ENCODE measurements at places on chromosomes 6 and 20. TPM values are rescaled to one million over a fixed set of nuclear protein-coding genes. Genes with fewer than 3 reads are reported as not detected.

GRCh38 chr20:37411408-37412219 is 65.7 kb downstream of the SRC start:
- no peak for DNase-seq

DNA sequence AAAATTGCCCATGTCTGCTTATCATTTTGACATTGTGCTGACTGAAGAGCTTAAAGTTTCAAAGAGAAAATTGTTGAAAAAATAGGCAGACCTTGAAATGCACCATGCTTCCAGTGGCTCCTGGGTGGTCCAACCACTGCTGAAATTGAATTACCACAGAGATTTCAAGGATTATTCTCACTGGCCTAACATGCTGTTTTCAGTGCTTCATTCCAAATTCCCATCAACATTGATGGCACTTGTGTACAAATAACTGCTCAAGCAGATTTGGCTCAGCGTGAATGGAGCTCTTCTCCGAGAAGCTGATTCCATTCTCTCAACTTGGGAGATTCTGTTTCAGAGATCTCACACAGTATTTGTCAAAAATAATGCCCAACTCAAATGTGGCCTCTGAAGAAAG is 75.5 kb downstream of the LAMA4 start:
- peak; percentile 50 for DNase-seq

SLC35A1 gene
- polyA plus RNA-seq: 32.7 TPM

DNA sequence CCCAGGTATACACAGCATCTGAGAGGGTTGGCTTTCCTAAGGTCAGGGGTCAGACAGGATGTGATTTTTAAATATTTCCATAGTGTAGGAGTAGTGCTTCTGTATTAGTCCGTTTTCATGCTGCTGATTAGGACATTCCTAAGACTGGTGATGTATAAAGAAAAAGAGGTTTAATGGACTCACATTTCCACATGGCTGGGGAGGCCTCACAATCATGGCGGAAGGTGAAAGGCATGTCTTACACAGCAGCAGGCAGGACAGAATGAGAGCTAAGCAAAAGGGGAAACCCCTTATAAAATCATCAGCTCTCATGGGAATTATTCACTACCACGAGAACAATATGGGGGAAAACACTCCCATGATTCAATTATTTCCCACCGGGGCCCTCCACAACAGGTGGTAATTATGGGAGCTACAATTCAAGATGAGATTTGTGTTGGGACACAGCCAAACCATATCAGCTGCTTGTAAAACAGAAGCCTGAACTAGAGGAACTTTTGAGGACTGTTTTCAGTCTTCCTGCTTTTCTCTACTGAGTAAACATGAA is 91.0 kb upstream of the MEI4 start:
- no peak for DNase-seq

TRDN gene
- 0.05 TPM for polyA plus RNA-seq

- no peak for DNase-seq
These were observed 176.2 kb downstream of the ASCC3 start for GRCh38 chr6:100704961-100705360.

DNA sequence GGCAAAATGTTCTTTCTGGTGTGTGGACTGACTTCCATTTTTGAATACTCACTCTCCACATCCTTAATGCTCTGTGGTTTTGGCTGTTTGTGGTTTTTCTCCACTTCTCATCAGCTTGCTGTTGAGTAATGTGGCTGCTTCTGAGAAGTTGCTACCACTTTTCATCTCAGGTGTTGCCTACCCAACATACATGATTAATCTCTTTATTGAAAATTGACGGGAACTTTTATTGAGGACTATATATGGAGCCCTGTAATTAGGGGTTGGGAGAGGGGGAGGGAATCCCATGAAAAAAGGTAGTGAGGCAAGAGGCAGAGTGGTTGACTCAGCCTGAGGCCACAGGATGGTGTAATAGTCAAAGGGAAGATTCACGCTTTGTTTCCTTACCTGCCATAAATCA is 17.6 kb downstream of the IL22RA2 start:
- DNase-seq: no peak

TRIM10 gene
- polyA plus RNA-seq: 0.06 TPM

DNA sequence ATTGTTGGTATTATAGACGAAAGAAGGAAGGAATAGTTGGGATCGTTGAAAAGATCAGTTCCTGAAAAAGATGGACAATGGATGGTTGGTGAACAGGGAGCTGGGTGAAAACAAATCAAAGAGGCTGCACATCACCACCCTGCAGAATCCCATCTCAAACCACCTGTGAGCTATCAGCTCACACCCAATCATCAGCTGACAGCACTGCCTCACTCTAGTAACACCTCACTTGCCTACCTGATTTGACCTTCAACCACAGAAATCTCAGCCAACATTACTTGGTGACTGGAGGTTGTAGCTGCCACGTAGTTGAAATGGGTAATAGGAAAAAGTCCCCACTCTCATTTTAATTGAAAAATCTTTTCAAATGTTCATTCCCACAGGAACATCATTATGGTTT is 101.8 kb upstream of the DST start:
- DNase-seq: no peak

- peak; percentile 79 for DNase-seq
These were observed 3.2 kb upstream of the ANKRD60 start for GRCh38 chr20:58231683-58232082.

PIM1 gene
- 108 TPM for polyA plus RNA-seq

DNA sequence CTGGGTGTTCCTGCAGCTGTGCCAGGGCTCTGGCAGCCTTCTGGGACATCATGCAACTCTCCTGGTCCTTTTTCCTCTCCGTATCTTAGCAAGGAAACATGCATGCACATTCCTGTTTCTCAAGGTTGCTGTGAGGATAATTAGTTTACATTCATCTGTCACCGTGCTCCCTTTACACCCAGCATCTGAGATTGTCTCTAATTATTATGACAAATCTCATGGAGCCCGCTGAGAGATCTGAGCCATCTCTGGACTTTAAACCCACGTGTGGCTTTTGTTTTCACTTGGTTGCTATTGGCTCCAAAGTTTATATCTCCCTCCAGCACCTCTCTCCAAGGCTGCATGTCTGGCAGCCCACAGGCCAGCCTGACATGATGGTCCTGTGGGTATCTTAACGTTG is 167.6 kb downstream of the UNC5CL start:
- DNase-seq: no peak

RNF146 gene
- 30.4 TPM for polyA plus RNA-seq

DNA sequence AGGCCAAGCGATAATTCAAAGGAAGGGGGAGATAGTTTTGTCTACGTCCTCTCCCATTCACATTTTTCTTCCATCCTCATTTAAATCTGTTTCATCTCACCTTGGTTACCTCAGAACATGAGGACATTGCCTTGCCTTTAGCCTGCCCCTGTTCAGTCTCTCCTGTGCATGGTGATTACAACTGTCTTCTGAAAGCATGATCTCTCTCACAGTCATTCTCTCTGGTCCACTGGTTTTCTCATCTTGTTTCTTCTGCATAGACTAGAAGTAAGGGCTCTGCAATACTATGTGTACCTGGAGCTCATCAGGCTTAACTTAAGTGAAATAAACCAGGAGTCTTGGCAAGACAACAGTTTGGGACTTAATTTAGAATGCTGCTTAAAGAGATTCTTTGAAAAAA is 31.4 kb downstream of the CLVS2 start:
- no peak for DNase-seq

ELOVL2 gene
- 0.18 TPM for polyA plus RNA-seq

- no peak for DNase-seq
These were observed 22.7 kb upstream of the SNTA1 start for GRCh38 chr20:33466303-33466646.

ZC2HC1B gene
- polyA plus RNA-seq: not detected

GPX5 gene
- polyA plus RNA-seq: not detected

C6orf15 gene
- polyA plus RNA-seq: not detected

SAMD3 gene
- polyA plus RNA-seq: 0.71 TPM

DNA sequence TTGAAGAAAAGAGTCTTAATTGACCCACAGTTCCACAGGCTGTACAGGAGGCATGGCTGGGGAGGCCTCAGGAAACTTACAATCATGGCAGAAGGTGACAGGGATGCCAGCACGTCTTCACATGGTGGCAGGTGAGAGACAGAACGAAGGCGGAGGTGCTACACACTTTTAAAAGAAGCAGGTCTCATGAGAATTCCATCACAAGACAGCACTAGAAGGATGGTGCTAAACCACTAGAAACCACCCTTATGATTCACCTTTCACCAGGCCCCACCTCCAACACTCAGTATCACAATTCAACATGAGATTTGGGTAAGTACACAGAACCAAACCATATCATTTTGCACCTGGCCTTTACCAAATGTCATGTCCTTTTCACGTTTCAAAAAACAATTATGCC is 20.9 kb downstream of the TAGAP start:
- DNase-seq: no peak

GGTLC1 gene
- 6.4 TPM for polyA plus RNA-seq

GRCh38 chr6:30071081-30071818 is 4.3 kb downstream of the PPP1R11 start:
- DNase-seq: peak; percentile 67

HEY2 gene
- polyA plus RNA-seq: 1.2 TPM

DNA sequence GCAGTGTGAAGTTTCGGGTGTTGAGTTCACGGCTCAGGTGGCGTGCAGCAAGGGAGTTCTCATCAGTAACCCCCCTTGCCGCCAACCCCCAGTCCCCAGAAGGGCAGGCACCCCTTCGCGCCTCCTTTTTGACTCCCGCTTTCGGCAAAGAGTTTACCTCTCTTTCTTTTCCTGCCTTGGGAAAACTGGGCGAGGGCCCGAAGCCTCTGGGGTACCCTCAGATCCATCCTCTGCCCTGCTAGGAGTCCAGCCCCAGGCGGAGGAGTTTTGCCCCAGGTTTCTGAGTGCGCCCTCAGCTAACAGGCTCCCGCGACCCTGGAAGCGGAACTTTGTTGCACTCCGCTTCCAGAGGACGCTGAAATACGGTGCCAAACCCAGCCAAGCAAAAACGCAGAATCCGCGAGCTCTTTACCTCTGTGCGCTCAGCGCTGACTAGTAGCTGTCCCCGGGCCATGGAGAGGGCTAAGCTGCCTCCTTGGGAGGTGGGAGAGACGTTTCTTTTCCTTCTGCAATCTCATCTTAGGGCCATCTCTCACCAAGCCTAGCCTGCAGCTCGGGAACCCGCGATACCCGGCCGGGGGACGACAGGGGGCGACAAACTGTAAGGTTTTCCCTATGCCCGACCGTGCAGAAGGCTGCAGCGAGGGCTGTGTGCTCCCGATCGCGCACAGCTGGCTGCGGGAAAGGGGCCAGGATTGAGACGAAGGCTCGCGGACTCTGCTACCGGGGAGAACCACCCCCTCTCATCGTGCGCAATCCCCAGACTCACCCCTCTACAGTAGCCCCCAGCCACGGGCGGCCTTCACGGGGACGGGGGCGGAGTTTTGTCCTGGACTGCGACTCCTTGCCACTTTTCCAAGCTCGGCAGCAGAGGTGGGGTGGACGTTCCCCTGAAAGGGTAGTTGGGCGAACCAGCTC is 2.7 kb upstream of the PAX1 start:
- peak; percentile 92 for DNase-seq

- no peak for DNase-seq
These were observed 50.7 kb downstream of the SLC26A8 start for GRCh38 chr6:35973670-35974222.

HLA-DQA1 gene
- 199 TPM for polyA plus RNA-seq

TRIM40 gene
- not detected for polyA plus RNA-seq

- no peak for DNase-seq
These were observed 248.3 kb downstream of the ARID1B start for GRCh38 chr6:157025437-157025836.

DNA sequence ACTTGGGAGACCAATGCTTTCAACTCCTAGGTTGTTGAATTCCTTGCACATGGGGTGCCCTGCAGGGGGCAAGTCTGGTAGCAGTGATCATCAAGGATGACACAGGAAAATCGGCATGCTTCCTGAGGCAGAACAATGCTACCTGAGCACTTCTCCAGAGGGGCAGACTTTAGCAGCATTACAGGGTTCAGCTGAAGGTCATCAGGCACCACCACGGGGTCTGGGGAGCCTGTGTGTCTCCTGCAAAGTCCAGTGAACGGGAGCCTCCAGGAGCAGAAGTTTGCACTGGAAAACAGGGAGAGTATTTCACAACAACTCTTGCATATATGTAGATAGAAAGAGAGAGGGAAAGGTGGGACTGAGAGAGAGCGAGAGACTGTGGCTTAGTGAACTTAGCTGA is 10.2 kb downstream of the VSX1 start:
- DNase-seq: no peak

SLCO4A1 gene
- 35.3 TPM for polyA plus RNA-seq

GRCh38 chr6:96304997-96305396 is 216.6 kb upstream of the UFL1 start:
- DNase-seq: no peak

GRCh38 chr6:89777455-89777854 is 42.1 kb downstream of the MDN1 start:
- DNase-seq: no peak

- no peak for DNase-seq
These were observed 198.6 kb upstream of the NT5E start for GRCh38 chr6:85251300-85251699.

NINL gene
- polyA plus RNA-seq: 4.5 TPM

FAM209B gene
- 1.3 TPM for polyA plus RNA-seq

DNA sequence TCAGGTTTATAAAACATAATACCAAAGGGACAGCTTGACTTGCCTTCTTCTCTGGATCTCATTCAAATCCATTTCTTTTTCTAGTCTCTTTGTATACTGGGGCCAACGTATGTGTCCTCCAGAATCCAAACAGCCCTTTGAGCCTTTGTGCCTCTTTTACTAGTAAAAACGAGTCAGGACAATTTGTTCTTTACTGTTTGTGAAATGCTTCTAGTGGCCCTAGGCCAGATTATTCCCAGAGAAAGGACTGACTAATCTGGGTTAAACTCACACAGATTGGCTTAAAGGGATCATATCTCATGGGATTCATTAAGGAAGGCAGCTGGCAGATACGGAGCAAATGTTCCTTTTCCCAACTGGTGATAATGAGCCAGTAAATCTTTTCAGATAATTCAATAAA is 32.1 kb upstream of the MANEA start:
- no peak for DNase-seq

- no peak for DNase-seq
These were observed 104.2 kb upstream of the THEMIS start for GRCh38 chr6:128005009-128005408.

DNA sequence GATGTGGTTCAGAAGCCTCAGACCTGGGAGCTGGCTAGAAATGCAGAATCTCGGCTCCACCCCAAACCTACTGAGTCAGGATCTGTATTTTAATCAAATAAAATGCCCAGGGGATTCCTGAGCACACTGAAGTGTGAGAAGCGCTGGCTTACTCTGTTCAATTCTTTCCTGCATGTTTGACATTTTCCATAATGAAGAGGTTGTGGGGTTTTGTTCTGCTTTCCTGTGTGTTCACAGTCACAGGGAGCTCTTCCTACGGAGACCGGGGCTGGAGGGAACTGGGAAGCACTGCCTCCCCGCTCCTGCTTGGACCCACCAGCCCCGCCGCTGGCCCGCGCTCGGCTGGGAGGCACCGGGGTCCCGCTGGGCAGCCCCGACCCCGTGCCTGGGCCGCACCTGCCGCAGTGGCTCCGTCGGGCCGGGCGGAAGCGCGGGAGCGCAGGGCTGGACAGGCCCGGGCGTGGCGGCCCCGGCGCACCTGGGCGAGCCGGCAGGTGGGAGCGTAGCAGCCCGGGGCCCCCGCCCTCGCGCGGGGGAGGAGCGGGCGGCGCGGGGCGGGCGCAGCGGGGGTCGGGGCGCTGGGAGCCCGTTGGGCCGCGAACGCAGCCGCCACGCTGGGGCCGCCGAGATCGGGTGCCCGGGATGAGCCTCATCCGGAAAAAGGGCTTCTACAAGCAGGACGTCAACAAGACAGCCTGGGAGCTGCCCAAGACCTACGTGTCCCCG is at the start of gene MAPK13:
Gene MAPK13 (plus strand): TSS at position 573 of the 726 bp plus-strand sequence. CDS start 70 bp downstream, at position 643.
- DNase-seq: no peak

GRCh38 chr20:58927490-58928061 is 53.5 kb upstream of the NELFCD start:
- DNase-seq: no peak

GRCh38 chr6:22929311-22929985 is 360.1 kb downstream of the HDGFL1 start:
- DNase-seq: no peak

SEL1L2 gene
- polyA plus RNA-seq: not detected
